ENCODE measurements at places on chromosomes 12 and 14.
A peak's percentile ranks its signal among the peaks of the same experiment; 100 is the strongest.

- no peak for DNase-seq
These were observed 3.8 kb upstream of the GZMH start for GRCh38 chr14:24613241-24613640.

DNA sequence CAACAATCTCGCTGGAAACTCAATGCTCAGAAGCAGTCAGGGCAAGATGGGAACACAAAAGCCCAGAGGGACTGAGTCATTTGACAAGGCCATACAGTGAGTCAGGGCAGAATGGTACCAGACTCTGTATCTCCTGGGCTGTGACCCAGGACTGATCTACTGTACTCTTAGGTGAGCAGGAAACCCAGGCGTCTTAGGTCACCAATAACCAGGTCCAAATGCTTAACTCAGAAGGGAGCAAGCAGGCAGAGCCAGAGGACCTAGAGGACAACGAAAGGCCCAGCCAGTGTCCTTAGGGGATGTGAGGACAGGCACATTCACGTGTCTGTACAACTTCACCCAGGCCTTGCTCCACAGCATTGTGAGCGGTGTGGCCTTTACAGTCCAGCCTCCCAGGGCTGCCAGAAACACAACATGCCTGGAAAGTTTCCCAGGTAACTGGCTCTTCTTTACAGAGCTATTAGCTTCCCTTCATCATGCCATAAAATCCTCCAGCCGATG is 69.9 kb downstream of the ARL6IP4 start:
- no peak for DNase-seq

- DNase-seq = no peak
These were observed at the start of gene HOXC13 for GRCh38 chr12:53938326-53939140. HOXC13 (plus strand) TSS chr12:53938831; CDS start chr12:53938907, 76 bp downstream.

DNA sequence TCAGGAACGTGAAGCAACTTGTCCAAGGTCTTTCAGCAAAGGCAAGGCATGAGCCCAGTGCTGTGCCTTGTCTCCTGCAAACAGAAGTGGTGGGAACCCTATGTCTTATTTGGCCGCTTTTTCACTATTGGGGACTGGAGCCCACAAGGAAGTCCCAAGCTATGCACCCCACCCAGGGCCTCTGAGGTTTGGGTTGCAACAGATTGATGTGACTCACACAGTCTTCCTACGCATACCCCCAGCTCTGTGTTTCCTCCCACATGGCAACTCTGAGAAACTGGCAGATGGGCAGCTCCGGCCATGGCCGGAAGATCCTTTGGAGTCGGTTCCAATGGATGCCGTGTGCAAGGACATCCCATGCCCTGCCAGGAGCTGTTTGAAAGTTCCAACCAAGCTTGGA is 28.3 kb upstream of the CMKLR1 start:
- no peak for DNase-seq

DNA sequence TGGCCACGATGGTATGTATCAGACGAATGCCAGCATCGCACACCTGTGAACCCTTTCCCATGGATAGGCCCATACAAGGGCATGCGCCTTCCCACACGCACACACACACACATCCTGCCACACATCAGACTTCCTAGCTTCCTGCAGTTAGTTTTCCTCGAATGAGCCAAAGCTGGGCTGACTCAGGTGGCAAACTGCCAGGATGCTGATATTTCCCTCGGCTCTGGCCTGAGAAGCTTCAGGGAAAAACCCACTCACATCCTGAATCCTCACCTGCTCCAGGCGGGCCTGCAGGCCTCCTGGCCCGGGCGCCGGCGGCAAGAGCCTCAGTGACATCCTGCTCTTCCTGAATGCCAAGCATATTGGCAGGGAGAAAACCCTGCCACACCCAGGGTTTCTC is 22.4 kb downstream of the CALM1 start:
- DNase-seq = peak; percentile 91

DNA sequence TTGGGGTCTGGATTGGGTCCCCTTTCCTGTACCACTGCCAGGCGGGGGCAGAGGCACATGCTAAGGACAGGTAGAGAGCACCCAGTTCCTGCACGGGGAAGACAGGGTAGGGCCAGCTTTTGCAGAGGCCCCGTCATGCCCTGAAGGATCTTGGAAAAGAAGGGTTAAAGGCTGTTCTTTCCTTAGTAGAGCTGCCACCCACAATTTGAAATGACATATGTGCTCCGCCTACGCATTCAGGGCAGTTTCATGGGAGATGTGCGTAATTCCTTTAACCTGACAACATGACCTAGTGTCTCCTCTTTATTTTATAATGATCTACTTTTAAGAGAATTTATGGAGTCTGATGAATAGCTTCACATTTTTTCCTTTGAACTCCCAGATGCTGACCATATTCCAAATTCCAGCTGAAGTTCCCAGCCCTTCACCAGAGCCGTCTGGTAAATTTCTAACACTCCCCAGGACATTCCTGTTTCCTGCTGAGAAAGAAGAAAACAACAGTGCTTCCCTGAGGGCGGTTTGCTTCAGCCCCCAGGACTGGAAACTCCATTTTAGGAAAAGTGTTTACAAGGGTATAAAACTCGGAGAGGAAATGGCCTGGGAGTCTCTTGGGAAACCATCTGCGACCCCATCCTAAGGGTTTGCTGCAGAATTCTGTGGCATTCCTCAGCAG is 58.9 kb upstream of the PLEKHG3 start:
- DNase-seq = no peak

- no peak for DNase-seq
These were observed 4.5 kb upstream of the HECTD4 start for GRCh38 chr12:112386726-112387125.

- DNase-seq = no peak
These were observed 419 bp upstream of the ATXN7L3B start for GRCh38 chr12:74537126-74537706.

DNA sequence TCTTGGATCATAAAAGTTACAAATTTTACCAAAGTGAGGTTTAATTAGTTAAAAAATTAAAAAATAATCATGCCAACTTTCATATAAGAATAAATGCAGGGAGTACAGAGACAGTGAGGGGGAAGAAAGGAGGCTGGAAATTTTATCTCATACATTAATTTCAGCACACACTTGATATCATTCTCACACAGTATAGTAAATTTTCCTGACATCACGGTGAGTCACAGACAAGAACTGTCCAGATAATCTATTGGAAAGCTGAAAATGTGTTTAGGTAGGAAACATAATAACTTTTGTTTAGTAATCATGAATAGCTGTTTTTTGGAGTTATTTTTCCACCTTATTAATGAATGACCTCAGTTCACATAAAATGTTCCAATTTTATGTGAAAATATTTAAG is 1204.8 kb downstream of the GALC start:
- no peak for DNase-seq

- DNase-seq = no peak
These were observed 24.5 kb upstream of the BCL11B start for GRCh38 chr14:99296517-99296916.

- no peak for DNase-seq
These were observed 71.2 kb downstream of the LGMN start for GRCh38 chr14:92677087-92677668.

GRCh38 chr12:92439420-92439805 is 263.4 kb upstream of the PLEKHG7 start:
- no peak for DNase-seq

DNA sequence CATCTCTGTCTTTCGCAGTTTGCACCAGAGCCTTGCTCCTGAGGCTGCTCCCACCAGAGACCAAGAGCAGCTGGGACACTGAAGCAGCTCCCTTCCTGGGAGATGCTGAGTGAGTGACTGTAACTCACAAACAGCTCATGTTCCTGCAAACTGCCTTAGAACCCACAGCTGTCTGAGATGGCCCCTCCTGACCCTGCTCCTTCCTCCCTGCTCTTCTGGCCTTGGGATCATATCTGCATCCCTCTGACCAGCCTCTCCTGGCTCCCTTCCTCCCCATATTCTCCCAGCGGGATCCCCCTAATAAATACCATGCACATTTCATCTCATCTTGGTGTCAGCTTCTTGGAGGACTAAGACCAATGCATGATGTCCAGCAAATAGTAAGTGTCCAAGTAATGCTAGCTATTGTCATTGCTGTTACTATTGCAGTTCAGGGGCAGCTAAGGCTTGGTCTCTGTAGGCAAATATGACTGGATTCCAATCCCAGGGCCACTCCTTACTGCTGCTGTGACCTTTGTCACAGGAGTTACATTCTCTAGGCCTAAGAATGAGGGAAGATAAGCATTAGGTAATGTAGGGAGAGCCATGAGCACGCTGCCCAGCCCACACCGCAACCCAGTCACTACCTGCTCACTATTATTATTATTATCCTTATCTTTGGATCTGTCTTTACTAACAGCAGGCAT is 47.9 kb downstream of the SYNE3 start:
- no peak for DNase-seq

DNA sequence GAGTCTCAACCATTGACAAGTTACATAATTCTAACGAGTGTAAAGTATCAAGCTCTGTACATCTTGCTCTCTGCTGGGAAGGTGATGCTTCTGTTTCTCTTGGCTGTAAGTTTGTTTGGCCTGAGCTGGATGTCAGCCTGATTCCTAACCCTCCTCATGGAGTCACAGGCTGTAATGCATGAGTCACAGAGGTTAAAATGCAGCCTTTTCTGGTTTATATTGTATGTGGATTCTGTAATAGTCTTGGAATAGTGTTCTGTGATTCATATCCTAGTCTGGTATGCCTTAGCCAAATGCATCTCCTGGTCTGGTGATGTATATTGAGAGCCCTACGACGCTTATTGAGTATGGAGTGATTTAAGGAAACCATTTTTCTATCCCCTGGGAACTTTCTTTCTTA is 104.5 kb upstream of the FRMD6 start:
- no peak for DNase-seq

- DNase-seq = no peak
These were observed 59.1 kb upstream of the OTOGL start for GRCh38 chr12:80040075-80040738.

GRCh38 chr14:25788252-25788651 is 738.3 kb upstream of the STXBP6 start:
- DNase-seq = no peak

GRCh38 chr12:65832217-65832616 is 7.9 kb downstream of the HMGA2 start:
- DNase-seq = no peak

GRCh38 chr14:23627961-23628360 is 8.2 kb upstream of the DHRS2 start:
- no peak for DNase-seq

DNA sequence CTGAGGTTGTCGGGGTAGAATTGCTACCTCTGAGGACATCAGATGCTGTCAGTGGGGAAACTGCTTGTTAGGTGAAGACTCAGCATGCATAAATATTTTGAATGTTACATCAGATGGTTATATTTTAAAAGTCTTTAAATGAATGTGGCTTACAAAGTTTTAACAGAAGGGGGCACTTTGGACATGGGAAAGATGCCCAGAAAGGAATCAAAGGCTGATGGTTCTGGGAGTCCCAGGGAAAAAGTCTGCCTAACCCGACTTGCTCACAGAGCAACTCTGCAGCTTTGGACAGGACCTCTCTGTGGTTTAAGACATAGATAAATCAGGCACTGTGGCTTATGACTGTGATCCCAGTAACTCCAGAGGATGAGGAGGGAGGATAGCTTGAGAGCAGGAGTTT is 474.9 kb downstream of the ATP23 start:
- DNase-seq = no peak

DNA sequence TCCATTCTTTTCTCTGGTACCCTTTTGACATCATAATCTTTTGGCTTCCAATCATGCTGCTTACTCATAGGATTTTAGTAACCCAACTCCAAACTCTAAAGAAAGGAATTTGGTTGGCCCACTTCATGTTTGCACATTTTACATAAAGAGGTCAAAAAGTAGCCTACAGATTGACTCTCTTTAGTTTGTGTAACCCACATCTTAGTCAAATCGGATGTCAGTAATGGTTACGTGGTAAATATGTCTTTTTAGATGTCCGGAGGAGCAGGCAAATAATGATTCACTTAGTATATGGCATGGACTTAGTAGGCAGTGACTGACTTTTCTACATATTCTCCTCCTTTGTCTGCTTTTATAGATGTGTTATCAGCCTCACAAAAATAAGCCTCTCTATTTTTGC is 711.6 kb upstream of the FOXG1 start:
- no peak for DNase-seq

Measured in mesenteric fat pad (tissue), 1 donor.